GM23248 (cell line): ENCODE measurements at places on chromosomes 1 and 21.
A peak's percentile ranks its signal among the peaks of the same experiment; 100 is the strongest.

GRCh38 chr21:38227401-38227800 lies 29.4 kb upstream of the KCNJ15 start:
- DNase-seq, result no peak

DNA sequence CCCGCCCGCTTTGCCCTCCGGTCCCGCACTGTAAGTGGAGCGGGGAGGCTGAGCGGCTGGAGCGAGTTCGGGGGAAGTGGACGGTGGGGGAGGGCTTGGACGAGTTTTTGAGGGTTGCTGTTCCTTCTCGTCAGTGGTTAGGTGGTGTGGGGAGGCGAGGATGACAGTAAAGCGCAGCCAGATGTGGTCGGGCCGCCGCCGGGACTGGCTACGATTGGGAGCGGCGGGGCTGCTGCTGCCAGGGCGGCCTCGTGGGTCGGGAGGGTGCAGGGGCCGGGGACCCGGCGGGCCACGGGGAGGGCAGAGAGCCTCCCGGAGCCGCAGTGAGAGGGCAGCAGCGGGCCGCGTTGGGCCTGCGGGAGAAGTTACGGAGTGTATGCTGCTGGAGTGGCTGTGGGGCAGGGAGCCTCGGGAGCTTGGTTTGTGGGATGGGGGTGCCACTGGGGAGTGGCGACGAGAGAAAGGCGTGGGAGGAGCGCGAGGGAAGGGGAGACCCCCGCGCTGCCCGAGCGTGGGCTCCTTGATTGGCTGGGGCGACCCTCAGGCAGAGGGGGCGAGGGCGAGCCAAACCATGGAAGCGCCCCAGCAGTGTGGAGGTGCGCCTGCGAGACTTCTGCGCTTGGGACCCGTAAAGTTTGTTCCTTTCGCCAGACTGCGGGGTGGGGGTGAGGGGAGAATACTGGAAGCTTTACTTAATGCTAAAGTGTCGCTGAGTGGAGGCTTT lies 2.1 kb downstream of the ADGRL2 start:
- peak; percentile 84 for DNase-seq

GRCh38 chr1:119114786-119115185 lies 25.7 kb downstream of the WARS2 start:
- DNase-seq, result no peak

- peak; percentile 28 for DNase-seq
Measured at GRCh38 chr1:107016376-107016978, 40.0 kb upstream of the PRMT6 start.

DNA sequence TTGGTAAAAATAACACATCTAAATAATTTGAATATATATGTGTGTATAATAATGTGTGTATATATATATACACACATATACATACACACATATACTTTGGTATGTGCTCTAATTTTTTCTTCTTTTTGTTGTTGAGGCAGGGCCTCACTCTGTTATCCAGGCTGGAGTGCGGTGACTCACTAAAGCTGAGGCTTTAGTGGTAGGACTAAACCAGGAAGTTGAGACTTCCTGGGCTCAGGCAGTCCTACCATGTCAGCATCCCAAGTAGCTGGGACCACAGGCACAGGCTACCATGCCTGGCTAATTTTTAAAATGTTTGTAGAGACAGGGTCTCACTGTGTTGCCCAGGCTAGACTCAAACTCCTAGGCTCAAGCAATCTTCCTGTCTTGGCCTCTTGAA lies 46.7 kb upstream of the CXADR start:
- DNase-seq, result peak; percentile 74

GRCh38 chr1:12229386-12229834 lies 420 bp upstream of the VPS13D start:
- DNase-seq, result no peak

- DNase-seq, result no peak
Measured at GRCh38 chr1:223242971-223243370, 99.9 kb upstream of the TLR5 start.

DNA sequence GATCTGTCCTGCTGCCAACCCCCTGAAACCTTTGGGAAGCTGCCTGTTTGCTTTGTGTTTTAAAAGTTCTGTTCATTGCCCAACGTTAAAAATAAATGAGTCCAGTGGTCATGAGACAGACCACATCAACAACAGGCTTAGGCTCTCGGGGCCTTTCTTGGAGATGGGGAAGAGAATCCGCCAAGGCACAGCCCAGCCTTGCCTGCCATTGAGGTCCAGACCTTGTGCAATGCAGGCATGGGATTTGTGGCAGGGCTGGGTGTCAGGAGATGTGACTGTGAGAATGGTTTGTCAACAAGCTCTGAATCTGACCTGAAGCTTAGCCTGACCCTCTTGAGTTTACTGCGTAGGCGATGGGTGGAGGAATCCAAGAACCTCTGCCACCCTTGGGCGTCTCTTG lies 4.2 kb downstream of the SPSB1 start:
- DNase-seq, result no peak

DNA sequence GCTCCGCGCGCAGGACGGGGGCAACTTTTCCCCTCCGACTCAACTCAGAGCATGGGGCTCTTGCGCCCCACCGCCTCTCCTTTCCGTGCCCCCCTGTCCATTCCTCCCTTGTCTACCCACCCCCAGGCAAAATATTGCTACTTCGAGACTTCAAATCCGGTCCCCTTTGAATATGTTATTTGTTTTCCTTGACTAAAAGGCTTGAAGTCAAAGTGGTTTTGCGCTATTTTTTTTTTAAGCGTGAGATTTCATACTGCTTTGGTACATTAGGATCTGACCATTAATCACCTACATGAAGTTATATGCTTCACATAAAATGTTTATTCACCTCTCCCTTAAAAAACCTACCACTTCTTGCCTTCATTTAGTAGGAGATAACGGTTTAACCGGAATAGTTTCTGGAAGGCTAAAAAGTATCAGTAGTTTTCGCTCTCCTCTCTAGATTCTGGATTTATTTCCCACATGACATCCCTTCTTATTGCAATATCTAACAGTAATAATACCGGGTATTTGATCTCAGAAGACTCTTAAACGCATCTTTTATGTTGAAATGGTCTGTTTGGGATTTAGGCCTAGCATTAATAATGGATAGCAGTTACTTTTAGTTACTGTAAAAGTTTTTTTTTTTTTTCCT lies 1.6 kb downstream of the NFIA start:
- peak; percentile 50 for DNase-seq

- DNase-seq, result no peak
Measured at GRCh38 chr1:1162597-1163537, 10.8 kb upstream of the TTLL10 start.

DNA sequence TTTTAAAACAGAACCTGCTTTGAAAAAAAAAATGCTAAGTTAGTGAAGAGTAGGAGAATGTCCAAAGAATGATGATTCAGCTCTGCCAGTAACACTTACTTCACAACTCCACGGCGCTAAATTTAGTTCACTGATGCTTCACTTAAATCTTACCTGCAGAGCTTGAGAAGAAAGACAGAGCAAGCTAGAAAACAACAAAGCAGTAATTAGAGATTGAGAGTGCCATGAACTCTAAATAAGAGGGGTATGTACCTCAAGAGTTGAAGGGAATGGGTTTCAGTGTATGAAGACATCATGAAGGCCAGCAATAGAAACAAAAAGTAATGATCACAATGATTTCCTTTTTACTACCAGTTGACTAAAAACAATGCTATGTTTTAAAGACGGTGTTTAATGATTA lies 32.8 kb downstream of the EPRS1 start:
- peak; percentile 81 for DNase-seq

DNA sequence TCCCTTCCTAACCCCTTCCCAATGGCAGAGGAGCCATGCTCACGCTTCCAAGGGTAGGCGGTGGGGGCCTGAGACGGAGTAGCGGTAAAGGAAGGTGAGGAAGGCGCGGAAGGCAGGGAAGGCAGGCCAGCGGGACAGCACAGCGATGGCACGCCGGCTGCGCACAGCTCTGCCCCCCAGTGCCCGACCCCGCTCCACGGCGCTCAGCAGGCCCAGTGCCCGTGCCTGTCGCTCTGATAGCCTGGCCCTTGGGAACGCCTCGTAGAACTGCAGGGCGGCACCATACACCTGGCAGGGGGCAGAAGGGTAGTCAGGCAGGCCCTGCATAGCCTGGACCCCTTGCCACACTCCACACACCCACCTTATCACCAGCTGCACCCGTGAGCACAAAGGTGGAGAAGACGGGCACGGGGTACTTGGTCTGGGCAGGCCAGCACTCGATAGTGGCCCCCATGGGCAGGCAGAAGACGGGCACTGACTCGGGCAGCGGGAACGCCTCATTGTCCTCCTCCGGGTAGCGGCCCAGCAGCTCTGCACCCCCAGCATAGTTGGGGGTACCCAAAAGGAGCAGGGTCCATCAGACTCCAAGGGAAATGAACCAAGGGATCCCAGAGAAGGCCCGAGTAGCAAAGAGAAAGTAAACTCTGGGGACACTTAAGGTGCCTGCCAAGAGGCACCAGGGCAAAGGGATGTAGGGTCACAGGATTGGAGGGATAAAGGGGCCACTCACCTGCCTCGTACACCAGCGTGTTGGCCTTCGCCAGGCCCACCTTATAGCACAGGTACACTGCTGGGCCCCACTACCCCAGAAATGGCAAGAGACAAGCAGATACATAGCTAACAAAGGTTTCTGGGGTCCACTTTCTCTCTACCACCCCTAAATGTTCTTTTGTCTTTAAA lies 4.4 kb downstream of the DENND4B start:
- DNase-seq, result no peak

DNA sequence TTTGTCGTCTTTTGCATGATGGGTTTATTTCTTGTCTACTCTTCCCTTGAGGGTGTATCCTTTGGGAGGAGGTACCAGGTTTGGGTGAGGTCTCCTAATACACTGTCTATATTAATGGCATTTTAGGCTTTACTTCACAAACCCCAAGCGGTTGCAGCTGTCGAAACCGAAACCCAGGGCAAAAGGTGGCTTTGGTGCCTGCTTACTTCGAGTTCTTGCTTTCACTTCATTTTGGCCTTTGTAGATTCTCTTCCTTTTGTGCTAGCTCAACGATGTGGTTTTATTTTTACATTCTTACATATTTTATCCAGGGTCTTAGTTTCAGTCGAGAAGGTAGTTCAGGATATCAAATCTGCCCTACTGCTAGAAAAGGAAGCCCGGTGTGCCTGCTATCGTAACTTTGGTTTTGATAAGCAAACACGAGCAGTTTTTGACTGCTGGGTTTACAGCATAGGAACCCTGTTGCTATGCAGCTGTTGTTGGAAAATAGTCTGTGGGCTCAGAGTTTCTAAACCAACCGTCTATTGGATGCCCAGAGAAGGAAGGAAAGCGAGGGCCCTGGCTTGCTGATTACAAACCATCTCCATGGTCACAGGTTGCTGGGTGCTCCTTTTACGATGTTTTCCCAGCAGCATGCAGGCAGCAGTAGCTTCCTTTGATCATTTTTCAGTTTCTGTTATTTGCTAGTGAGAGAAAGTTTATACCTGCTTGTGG lies 9.8 kb upstream of the TSPAN2 start:
- peak; percentile 76 for DNase-seq

DNA sequence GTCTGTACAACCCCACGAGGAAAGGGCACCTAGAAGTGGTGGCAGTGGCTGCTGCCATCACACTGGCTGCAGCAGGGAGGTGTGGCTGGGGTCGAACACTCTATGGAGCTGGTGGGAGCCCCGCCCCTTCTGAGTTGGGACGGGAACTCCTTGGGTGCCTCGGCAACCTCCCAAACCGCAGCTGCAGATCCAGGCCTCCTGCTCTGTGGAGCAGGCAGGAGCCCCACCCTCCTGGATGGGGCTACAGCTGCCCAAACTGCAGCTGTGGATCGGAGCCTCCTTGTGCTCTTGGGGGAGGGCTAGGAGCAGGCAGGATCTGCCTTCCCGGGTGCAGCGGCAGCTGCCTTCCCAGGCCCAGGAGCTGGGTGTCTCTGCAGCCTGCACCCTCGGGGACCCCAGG lies 38.9 kb upstream of the TARDBP start:
- peak; percentile 74 for DNase-seq

DNA sequence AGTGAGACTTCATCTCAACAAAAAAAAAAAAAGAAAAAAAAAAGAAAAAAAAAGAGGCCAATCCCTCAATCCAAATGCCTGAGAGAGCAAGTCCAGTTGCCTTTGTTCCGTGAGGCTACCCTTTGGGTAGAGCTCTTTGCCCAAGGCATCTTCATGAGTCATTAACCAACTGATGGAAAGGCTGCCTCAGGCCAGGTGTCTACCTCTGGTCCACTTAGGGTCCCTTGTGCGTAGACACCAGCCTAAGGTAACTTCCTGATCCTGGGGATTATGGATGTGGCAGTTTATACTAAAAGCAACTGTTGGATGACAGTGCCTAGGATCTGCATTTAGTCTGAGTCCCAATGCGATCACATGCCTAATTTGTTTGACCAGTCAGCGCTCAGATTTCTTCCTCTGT lies 20.7 kb upstream of the ZNF326 start:
- no peak for DNase-seq

- peak; percentile 37 for DNase-seq
Measured at GRCh38 chr1:61724506-61724812, 482 bp downstream of the TM2D1 start.

DNA sequence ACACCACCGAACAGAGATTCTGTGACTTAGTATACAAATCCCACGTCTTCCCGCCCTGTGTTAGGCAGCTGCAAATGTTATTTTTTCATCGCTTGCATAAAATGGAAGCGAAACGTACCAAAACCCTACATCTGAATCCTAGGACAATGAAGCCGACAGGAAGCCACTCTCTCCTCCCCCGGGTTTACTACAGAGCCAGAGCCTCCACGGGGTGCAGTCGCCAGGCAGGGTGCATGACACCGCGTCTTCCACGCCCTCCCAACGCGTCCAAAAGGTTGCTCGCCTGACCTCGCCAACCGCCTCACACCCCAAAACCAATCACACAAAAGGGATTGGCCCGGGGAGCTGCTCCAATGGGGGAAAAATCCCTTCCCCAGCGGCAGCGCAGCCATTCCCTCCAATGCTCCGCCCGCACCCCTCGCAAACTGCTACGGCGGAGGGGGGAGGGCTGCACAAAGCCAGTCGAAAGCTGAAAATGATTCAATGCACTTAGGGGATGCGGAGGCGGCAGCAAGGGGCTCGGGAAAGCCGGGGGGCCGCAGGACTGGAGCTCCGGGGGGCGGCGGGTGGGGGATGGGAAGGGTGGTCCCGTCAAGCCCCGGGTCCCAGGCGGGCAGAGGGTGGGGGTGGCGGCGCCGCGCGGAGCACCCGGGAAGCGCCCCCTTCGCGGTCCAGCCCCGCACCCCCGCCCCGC lies 701 bp downstream of the CEP170 start:
- DNase-seq, result peak; percentile 86

DNA sequence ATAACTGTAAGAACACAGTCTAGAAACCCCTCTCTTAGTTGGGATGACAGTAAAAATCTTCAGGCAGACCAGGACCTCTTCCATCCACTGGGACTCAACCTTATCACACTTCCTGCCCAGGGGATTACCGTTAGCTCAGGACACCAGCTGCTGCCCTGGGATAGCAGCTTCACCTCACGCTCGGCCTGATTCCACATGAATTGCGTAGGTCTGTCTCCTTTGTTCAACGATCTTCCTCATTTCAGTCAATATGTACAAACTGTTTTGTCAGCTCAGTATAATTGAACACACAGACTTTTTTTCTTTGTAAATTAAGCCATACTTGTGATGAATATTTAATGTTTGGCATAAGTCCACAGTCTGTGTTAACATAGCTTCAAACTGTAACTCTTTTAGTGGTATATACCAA lies 290.4 kb downstream of the GRIK1 start:
- DNase-seq, result no peak
